HEK293T (cell line): ENCODE measurements at places on chromosomes 12 and 14.
A peak's percentile ranks its signal among the peaks of the same experiment; 100 is the strongest.

- no peak for DNase-seq
These were observed 483.5 kb downstream of the ATP23 start for GRCh38 chr12:58424735-58425392.

GRCh38 chr14:94282991-94283723, 9.9 kb downstream of the SERPINA10 start:
- DNase-seq, result no peak

DNA sequence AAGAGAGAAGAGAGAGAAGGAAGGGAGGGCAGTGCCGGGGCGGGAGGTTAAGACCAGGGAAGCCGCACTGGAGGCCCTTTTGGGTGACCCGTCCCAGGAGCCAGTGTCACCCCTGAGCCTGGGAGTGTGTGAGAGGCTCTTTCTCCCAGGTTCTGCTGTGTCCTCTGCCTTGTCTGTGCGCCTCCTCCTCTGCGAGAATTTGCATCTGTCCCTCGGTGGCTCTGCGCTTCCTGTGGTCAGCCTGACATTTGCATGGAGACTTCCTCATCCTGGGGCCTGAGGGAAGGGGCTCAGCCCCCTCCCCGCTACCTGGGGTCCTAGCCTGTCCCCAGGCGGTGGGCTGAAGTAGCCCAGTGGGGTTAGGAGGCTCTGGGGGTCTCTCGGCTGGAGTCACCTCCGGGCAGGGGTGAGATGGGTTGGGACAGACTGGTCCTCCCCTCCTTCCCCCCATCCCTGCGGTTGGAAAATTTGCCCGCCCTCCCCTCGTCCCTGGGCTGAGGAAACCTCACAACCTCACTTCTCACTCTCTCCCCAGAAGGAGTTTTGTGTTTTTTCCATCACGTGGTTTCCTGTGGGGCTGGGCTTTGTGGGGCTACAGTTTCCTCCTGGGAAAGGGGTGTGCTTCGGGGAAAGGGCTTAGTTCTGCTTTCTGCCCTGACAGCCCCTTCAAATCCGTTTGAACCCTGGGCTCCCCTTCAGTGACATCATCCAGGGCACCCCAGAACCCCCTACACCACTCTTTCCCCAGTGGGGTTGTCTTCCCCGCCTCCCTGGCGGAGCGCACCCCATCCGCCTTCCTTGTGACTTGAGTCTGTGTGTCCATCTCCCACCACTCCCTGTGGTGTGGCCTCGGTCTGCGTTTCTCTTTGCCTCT, 2.5 kb downstream of the PTPN6 start:
- no peak for DNase-seq

GRCh38 chr12:114809097-114809496, 125.1 kb upstream of the TBX3 start:
- no peak for DNase-seq

GRCh38 chr12:45726603-45727300, 2.8 kb upstream of the ARID2 start:
- peak; percentile 21 for DNase-seq

GRCh38 chr14:32300136-32300535, 29.0 kb upstream of the AKAP6 start:
- DNase-seq, result no peak

GRCh38 chr14:101175731-101176534, 272.4 kb upstream of the RTL1 start:
- DNase-seq, result no peak

GRCh38 chr14:36529062-36529461, 9.0 kb upstream of the NKX2-1 start:
- no peak for DNase-seq

GRCh38 chr12:114442578-114442977, 36.6 kb upstream of the TBX5 start:
- DNase-seq, result no peak

DNA sequence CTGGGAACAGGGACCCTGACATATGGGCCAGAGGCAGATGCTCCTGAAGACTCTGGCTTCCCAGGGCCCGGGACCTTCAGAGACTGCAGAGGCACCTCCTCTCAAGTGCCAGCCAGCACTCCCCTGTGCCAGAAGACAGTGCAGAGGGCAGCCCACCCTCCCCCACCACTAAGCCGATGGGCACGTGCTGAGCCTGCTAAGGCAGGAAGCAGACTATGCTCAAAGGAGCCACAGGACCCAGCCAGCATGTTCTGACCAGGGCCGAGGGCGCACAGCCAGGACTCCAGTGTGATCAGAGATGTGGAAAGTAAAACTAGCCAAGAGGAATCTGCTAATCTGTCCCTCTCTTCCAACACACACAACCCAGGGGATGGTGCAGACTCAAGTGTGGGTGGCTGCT, 29.8 kb downstream of the DIO3 start:
- no peak for DNase-seq

DNA sequence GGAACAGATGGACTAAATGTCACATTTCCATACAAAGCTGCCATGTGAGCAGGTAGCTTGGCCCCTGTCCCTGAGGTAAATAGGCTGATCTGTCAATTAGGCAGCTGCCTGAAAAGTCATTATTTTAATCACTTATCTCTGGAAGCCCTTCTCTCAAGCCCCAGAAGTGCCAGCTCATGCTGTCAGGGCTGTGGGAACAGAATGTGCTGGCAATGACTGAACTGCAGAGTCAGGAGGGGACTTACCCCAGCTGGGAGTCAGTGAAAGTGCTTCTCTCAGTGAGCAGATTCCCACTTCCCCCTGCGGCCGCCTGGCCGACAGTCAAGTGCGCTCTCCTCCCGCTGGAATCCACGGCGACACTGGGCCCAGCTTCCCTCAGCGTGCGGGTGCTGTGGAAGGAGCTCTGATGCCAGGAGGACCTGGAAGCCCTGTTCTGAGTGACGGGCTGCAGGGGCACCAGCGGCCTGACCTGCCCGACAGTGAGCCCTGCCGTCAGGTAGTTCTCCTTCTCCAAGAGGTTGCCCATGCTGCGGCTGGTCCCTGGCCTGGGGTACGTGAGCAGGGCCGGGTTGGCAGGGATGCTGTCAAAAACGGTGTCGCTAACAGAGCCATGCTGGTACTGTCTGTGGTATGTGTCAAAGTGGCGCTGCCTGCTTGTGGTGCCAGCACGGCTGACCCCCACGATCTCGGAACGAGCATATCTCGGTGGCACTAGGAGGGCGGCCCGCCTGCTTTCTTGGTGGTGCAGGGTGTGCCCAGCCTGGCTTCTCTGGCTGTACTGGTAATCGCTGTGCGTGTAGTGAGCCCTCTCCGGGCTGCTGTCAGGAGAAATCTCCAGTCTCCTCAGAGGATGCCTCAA, 18.7 kb downstream of the PKP2 start:
- no peak for DNase-seq

DNA sequence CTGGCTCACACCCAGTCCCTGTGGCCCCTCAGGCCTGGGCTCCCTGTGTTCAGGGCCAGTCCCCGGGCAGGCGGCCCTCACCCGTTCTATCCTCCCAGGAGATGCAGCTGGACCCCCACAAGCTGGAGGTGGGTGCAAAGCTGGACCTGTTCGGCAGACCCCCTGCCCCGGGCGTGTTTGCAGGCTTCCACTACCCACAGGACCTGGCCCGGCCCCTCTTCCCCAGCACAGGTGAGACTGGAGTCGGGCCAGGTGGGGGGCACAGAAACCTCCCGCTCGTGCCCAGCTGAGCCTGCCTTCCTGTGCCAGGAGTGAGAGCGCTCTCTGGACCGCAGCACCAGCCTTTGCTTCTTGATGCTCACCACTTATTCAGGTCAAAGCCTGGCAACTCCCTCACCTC, 33.7 kb downstream of the LRCOL1 start:
- no peak for DNase-seq

- peak; percentile 21 for DNase-seq
These were observed 134.0 kb upstream of the CPSF6 start for GRCh38 chr12:69105101-69105962.

GRCh38 chr14:69695322-69696203, 71.4 kb upstream of the SRSF5 start:
- DNase-seq, result no peak

- no peak for DNase-seq
These were observed 6.9 kb downstream of the RTRAF start for GRCh38 chr14:51996148-51996746.

DNA sequence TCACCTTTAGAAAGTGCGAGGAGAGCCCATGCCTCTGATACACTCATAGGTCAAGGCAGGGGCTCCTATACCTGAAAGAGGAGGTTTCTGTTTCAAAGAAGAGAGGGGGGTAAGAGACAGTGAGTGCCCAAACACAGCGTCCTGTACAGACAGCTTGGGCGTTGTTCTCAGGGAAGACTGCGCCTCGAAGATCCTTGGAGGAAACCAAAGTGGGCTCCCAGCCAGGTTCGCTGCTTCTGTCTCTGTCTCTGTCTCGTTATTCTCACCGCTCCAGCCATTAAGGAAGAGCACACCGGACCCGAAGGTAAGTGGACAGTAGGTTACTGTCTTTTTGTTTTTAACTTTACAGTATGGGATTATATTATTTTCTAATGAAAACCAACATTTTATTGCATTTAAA, 5.8 kb upstream of the IFI27 start:
- no peak for DNase-seq

DNA sequence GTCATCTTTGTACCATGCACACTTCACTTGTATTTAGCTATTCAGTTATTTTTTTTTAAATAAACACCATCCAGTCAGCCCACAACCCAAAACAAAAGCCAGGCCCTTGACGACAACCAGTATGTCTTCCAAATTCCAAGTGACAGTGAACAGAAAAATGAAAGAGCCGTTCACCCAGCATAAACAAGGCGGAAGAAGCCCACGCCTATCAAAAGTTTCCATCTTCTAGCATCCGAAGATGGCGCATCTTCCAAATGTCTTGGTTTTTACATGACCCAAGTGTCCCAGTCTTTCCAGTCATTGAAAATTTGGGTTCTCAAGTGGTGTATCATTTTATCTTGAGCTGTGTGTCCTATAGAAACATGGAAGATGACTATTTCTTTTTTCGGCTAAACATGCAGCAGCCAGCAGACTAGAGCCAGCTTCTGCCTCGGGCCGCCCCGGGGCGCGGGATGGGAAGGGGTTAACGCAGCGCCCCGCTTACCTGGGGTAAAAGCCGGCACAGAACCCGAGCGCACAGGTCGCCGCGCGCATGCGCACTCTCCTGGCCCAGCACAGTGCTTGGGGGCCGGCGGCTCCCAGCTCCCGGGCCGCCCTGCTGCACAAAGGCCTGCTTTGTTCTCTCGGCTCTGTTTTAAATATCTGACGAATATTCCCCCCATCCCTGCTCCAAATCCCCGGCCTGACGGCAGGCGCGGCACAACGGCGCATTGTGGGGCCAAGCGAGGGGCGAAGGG, 164.8 kb downstream of the ZFP36L1 start:
- DNase-seq, result no peak

DNA sequence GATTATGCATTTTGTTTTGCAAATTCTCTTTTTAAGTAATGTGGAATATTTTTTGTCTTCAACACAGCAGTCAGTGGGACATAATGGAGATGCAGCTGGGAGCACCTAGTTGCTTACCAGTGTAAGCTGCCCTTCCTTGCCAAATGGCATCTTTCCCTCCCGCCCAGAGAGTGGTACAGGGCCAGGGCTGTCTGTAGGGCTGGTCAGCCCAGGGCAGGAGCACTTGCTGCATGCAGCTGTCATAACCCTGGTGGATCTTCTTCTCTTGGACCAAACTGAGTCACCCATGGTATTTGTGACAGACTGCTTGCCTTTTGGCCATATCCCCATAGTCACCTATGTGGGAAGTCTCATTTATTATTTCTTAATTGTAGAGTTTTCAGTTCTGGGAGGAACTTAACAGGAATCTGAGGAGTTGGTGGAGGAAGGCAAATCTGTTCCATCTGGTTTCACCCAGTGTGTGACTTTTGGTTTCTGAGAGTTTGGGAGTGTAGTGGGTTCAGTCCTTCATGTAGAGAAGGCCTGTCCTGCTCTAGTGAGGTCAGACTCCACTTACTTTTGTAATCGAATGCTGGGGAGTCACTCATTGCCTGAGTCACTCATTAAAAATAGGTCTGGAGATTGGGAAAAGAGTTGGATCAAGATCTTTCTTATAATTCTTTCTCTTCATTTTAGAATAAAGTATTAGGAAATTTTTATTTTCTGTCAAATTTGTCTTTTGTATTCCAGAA, 62.0 kb upstream of the ASPG start:
- no peak for DNase-seq

GRCh38 chr14:97802430-97803373, 1005.5 kb downstream of the VRK1 start:
- DNase-seq, result no peak

DNA sequence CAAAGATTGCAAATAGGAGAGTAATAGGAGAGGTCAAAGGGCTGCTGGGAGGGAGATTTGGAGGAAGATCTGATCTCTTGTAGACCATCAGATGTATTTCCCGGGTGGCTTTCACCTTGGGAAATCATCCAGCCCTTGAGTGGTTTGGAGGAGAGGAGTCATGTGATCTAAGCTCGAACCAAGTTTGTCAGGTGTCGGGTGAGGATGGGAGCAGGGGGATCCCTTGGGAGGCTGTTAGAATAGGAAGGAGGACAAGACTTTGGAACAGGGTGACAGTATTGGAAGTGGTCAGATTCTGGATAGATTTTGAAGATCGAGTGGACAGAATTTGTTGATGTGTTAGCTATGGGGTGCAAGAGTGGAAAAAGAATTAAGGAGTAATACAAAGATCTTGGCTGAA, 46.6 kb downstream of the C12orf75 start:
- DNase-seq, result no peak

DNA sequence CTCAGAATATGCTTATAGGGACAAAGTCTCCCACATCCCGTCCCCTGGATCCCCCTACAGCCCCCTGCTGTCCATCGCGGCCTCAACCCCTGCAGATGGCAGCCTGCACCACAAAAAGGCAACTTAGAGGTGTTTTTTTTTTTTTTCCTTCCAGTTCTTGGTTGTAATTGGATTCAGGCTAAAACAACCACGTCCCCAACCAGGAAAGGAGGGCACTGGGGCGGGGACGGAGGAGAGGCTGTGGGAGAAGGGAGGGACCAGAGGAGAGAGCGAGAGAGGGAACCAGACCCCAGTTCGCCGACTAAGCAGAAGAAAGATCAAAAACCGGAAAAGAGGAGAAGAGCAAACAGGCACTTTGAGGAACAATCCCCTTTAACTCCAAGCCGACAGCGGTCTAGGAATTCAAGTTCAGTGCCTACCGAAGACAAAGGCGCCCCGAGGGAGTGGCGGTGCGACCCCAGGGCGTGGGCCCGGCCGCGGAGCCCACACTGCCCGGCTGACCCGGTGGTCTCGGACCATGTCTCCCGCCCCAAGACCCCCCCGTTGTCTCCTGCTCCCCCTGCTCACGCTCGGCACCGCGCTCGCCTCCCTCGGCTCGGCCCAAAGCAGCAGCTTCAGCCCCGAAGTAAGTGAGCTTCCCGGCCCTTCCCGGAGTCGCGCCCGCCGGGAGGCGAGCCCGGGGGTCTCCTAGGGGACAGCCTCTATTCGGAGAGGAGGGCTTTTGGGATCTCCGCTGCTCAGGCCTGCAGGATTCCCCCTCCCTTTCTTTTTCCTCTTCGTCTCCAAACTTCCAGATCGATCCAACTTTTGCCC, at the start of gene MMP14:
Gene MMP14 (plus strand): TSS at position 285 of the 813 bp plus-strand sequence. CDS start 233 bp downstream, at position 518.
- no peak for DNase-seq

DNA sequence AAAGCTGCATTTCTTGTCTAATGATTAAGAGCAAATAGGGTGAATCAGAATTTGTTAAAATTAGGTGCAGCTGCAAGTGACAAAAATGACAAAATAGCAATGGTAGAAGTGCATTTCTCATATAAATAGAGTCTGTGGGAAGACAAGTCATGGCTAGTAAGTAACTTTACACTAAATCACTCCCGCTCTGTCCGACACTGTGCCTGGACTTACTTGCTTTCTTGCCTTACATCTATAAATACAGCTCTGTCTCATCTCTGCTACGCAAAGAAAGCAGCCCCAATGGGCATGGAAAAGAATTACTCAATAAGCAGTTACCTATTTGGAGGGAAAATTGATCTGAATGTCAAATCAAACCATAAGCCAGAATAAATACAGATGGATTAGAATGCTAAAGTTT, 245.4 kb upstream of the KRR1 start:
- no peak for DNase-seq

- DNase-seq, result no peak
These were observed 51.9 kb downstream of the PRMT8 start for GRCh38 chr12:3542911-3543310.
